Activated CD4-positive, alpha-beta T cell treated with anti-CD3 and anti-CD28 coated beads, Interleukin-2, amount 10 ng/mL, durations not matched to agents 7 days and 5 days (primary cell): ENCODE measurements at places on chromosomes 4 and X. TPM values are rescaled to one million over a fixed set of nuclear protein-coding genes. Genes with fewer than 3 reads are reported as not detected.

DNA sequence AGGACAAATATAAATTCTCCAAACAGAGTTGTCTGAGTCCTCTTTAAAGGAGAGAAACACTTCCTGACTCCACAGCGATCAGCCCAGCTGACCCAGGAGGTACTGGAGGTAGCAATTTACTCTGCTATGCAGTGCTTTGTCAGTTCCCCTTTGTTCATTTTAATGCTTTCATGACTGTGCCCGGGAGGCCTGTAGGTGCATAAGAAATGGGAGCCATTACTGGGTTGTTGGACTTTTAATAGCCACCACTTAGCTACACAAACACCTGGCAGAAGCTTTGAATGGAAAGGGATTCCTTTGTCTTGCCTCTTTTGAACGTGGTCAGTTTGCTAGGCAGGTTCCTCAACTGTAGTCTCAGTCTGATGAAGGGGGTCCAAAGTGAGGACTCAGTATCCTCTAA is 59.0 kb upstream of the AFF2 start:
- no peaks in the 10 kb centered on the region for H3K36me3 ChIP-seq
- DNase-seq, result no peak
- H3K4me1 ChIP-seq, result peaks cover 3% of the 10 kb centered on the region

GRCh38 chrX:132853040-132853439 is 105.4 kb downstream of the HS6ST2 start:
- DNase-seq, result no peak
- H3K36me3 ChIP-seq, result peaks cover 2% of the 10 kb centered on the region
- H3K27ac ChIP-seq, result no peak overlapping the region
- H3K4me3 ChIP-seq, result no peak overlapping the region
- peaks cover 20% of the 10 kb centered on the region for H3K27me3 ChIP-seq

DNA sequence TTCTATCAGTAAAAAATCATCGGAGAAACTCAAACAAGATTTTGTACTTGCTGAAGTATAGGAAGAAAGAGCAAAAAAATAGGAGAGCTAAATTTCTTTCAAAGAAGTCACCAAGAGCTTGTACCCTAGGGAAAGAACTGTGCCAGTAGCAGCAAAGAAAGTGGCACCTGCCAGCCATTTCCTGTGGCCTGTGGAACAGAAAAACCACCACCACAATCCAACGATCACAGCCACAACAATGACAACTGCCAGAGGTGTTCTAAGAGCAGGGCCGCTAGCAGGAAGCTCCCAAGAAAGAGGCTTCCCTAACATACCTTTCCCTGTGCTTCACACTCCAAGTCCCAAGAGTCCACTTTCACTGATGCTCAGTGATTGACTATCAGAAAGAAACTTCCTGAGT is 266.1 kb upstream of the GPC4 start:
- no peak overlapping the region for H3K4me3 ChIP-seq
- no peaks in the 10 kb centered on the region for H3K27me3 ChIP-seq
- no peaks in the 10 kb centered on the region for H3K36me3 ChIP-seq
- peaks cover 12% of the 10 kb centered on the region for H3K4me1 ChIP-seq

The DDIT4L gene
- total RNA-seq, result not detected

DNA sequence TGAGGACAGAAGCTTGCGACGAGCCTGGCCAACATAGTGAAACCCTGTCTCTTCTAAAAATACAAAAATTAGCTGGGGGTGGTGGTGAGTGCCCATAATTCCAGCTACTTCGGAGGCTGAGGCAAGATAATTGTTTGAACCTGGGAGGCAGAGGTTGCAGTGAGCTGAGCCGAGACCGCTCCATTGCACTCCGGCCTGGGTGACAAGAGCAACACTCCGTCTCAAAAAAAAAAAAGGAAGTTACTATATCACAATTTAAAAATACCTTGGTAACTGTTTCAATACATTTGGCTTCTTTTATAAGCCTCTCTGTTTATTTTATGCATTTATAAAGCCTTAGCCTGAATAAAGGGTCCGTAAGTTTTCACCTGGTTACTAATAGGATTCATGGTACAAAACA is 46.6 kb upstream of the CHRNA9 start:
- H3K4me1 ChIP-seq, result peaks cover 54% of the 10 kb centered on the region
- H3K27me3 ChIP-seq, result no peaks in the 10 kb centered on the region
- H3K36me3 ChIP-seq, result peaks cover 8% of the 10 kb centered on the region
- peak overlapping the region; percentile 85 for H3K27ac ChIP-seq

DNA sequence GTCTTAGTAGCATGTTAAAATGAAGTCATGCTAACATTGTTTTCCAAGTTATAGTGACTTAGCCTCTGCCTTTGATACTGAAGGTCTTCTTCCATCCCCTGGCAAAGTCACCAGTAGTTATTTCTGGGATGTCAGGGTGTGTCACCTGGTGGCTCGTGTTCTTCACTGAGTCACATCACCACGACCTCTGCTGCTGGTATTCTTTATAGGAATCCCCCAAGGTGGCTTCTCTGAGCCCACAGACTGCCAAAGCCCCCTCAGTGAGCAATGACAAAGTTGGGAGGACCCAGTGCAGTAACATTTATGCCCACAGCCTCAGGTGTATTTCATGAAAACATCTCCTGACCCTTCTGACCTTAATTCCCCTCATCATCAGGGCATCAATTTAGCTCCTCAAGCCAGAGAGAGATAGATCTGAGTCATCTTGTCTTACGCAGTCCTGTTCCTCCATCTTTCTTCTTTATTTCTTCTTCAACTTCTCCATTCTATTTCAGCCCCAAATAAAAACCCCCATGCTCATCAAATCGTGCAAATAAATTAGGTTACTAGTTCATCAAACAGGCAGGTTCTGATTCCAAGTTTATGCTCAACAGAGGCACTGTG is 29.3 kb upstream of the GPRIN3 start:
- H3K4me1 ChIP-seq, result peaks cover 7% of the 10 kb centered on the region
- H3K36me3 ChIP-seq, result no peaks in the 10 kb centered on the region
- H3K27me3 ChIP-seq, result peaks cover 6% of the 10 kb centered on the region

GRCh38 chr4:12770351-12770750 is 713.8 kb downstream of the RAB28 start:
- no peak overlapping the region for H3K4me3 ChIP-seq
- no peak for DNase-seq
- H3K27ac ChIP-seq, result no peak overlapping the region
- H3K4me1 ChIP-seq, result no peaks in the 10 kb centered on the region
- no peaks in the 10 kb centered on the region for H3K27me3 ChIP-seq

DNA sequence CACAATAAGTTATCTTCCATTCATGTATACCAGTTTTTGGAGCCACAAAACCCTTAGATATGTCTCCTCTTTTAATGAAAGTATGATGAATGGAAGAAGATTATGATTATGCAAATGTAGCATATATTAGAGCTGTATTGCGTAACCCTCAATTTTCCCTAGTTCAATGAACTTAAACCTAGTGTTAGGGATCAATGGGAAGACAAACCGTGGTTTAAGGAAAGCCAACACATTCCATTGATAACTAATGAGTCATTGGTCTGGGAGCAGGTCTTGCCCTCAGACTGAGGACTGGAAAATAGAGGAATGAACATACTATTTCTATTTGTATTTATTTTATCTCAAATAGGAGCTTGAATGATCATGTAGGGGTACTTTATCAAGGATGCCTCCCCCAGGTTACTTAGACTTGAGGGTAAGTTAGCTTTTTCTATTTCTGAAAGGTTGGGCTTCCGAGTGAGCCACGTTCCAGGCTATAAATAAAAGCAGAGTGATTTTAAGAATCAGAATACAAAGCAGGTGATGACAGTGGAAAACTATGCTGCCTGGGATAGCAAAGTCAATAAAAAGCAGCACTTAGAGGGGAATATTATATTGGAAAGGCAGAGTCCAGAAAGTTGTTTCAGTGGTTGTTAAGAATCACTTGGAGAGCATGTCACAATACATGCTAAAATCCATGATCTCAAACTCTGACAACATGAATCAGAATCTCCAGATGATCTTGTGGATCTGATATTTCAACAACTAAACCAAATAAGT is 356.0 kb downstream of the ADAM29 start:
- H3K27me3 ChIP-seq, result no peaks in the 10 kb centered on the region
- no peak for DNase-seq
- H3K27ac ChIP-seq, result no peak overlapping the region
- H3K36me3 ChIP-seq, result no peaks in the 10 kb centered on the region

The DCAF8L1 gene
- not detected for total RNA-seq

The FAM114A1 gene
- total RNA-seq, result 0.31 TPM

DNA sequence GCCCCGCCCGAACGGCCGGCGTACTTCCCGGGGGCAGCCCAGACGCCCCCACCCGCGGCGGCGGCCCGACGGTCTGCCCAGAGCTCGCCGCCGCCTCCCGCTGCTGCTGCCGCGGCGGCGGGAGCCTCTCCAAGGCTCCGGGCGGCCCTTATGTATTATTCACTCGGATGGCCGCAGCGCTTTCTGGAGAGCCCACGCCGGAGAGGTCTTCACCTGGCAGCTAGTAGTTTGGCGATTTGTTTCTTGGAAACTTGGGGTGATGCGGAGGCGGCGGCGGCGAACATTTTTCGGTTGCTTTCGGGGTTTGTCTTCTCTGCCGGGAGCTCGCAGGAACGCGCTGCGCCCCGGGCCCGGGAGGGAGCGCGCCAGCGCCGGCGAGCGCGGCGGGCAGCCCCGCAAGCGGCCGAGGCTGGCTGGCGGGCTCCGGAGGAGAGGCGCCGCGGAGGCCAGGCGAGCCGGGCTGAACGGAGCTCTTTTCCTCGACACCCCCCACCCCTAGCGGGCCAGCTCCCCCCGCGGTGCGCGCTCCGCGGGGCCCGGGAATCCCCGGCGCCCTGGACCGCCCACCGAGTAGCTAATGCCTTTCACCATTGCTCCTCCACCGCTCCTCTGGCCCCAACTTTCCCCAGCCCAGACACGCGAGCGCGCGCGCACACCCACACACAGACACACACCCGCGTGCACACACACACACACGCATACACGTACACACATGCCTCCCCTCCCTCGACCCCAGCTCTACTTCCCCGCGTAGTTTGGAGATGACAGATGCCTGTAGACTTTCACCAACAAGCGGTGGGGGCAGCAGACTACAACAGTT is 113.5 kb downstream of the DHX15 start:
- H3K4me3 ChIP-seq, result peak overlapping the region; percentile 72
- H3K27ac ChIP-seq, result no peak overlapping the region
- H3K27me3 ChIP-seq, result peaks cover 80% of the 10 kb centered on the region
- DNase-seq, result no peak

The VCX3A gene
- not detected for total RNA-seq

- H3K27ac ChIP-seq, result no peak overlapping the region
- no peak overlapping the region for H3K4me3 ChIP-seq
- H3K4me1 ChIP-seq, result no peaks in the 10 kb centered on the region
Measured at GRCh38 chr4:179634862-179635261, 2192.6 kb upstream of the AGA start.

DNA sequence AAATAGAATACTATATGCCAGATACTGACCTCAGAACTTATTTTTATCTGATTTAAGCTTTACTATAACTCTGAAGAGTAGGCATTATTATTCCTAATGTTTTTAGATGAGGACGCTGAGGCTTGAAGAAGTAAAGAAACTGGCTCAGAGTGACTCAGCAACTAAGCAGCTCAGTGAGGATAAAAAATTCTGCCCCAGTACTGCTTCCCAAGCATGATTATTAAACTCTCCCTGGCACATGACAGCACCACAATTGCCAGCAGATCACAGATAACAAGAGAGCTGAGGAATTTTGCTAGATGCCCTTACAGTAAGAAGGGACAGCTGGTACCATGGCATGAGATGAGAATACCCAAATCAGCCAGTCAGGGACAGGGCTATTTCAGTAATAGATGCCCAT is 219.4 kb downstream of the NKX6-1 start:
- H3K4me3 ChIP-seq, result no peak overlapping the region
- H3K27me3 ChIP-seq, result no peaks in the 10 kb centered on the region
- no peaks in the 10 kb centered on the region for H3K4me1 ChIP-seq
- H3K36me3 ChIP-seq, result no peaks in the 10 kb centered on the region
- no peak overlapping the region for H3K27ac ChIP-seq

- no peak for DNase-seq
- H3K4me1 ChIP-seq, result peaks cover 2% of the 10 kb centered on the region
- no peak overlapping the region for H3K4me3 ChIP-seq
- H3K27ac ChIP-seq, result no peak overlapping the region
Measured at GRCh38 chrX:110286106-110286505, 31.8 kb downstream of the AMMECR1 start.

The FGD1 gene
- total RNA-seq, result 0.05 TPM

DNA sequence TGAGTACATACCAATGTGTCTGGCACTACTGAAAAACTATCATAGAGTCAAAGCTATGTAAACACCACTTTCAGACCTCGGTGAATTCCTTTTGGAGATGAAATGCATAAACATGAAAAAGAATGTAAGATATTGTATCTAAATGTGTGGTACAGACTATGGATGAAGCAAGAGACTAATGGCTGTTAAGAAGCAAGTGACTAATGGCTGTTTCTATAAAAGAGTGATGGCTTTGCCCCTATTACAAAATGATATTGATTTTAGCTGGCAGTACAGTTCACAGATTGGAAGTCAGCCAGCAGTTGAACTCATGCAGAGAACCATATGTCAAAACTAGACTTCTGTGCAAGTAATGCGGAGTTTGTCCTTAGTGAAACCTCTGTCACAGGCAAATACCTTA is 359.3 kb downstream of the GRXCR1 start:
- no peak for DNase-seq
- H3K36me3 ChIP-seq, result no peaks in the 10 kb centered on the region
- no peak overlapping the region for H3K4me3 ChIP-seq
- no peaks in the 10 kb centered on the region for H3K4me1 ChIP-seq
- H3K27ac ChIP-seq, result no peak overlapping the region

GRCh38 chr4:138035781-138036258 is 206.3 kb downstream of the SLC7A11 start:
- H3K4me3 ChIP-seq, result no peak overlapping the region
- H3K27me3 ChIP-seq, result no peaks in the 10 kb centered on the region
- H3K4me1 ChIP-seq, result no peaks in the 10 kb centered on the region
- no peaks in the 10 kb centered on the region for H3K36me3 ChIP-seq
- H3K27ac ChIP-seq, result no peak overlapping the region

DNA sequence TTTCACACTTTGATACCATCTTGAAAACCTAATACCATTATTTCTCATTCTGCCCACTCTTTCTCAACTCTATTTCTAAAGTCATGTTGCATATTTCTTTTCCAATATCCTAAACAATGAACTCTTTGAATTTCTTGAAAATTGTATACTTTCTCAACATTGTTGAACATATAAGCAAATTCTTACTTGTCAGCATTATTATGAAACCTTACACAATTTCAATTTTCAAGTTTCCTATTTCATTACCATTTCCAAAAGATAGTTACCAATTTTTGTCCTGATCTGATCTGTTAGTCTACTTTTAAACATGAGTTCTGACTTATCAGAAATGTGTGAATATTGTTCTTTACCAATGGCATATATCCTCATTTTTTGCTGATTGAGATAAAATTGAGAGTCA is 806.3 kb upstream of the IGFBP7 start:
- no peak overlapping the region for H3K4me3 ChIP-seq
- H3K4me1 ChIP-seq, result no peaks in the 10 kb centered on the region
- no peaks in the 10 kb centered on the region for H3K36me3 ChIP-seq
